Activated T-helper 2 cell treated with anti-CD3 and anti-CD28 coated beads, Interferon-gamma antibody, Interleukin-2, Interleukin-4, amounts not matched to agents 10 μg/mL and 5 μg/mL and 100 μg/mL, durations not matched to agents 14 hours and 24 hours and 36 hours (primary cell): ENCODE measurements at places on chromosomes 12 and 14.

- DNase-seq = no peak
These were observed 171.2 kb downstream of the FLRT2 start for GRCh38 chr14:85701116-85701515.

GRCh38 chr12:93793983-93794382 is 116.8 kb downstream of the CRADD start:
- DNase-seq = no peak

DNA sequence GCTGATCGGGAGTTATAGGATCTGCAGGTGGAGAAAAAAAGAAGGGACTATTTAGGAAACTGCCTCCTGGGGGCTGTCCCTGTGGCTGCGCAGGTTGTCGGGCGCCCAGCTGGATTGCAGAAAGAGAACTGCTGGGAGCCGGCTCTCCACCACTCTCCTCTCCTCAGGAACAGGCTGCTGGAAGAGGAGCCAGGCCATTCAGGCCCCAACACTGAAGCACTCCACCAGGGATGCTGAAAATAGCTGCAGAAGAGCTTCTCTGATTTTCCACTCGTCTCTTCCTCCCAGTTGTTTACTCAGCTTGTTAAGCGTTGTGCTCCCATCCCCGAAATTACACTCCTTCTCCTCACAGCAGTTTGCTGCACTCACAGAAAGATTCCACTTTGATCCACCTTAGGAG is 347.3 kb downstream of the GLT1D1 start:
- DNase-seq = no peak

DNA sequence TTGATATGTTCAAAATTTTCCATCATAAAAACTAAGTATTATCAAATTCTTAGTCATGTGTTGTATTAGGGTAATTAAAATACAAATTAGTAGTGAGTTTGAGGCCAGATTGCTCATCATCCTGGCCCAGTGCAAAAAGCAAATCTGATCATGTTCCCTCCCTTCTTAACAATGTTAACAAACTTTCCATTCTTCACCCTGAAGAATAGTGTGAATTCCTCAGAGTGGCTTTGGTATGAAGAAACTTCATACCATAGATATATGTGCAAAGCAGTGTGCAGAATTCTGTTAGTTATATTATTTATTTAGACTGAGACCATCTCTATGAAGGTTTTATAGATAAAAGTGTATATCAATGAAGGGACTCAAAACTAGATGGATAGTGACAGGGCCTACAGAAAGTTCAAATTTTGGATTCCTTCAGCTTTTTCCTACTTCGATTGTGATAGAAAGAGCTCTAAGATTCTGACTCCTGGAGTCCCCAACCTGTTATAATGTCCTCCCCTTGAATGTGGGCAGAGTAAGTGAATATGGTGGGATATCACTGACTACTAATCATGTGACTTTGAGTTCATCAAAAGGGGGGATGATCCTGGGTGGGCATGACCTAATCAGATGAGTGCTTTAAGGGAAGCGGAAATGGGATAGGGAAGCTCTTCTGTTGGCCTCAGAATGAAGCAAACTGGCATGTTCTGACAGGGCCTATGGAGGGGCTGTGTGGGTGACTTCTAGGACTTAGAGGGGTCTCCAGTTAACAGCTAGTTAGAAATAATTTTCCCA is 271.4 kb downstream of the BTG1 start:
- DNase-seq = no peak

DNA sequence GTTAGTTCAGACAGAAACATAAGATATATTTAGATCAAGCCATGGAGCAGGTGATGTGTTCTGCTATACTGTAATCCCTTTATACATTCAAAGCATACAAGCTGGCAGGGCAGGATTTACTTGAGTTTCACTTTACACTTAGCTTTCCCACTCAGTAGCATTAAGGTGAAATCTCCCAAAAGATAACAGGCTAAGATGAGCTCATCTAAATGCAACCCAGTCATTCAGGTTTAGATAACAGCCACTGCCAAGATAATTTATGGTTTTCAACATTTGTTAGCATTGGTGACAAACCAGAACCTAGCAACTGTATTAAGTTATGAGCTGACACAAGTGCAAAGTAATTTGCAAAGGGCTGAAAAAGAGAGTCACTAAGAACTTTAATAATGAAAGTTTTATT is 925.1 kb upstream of the ATXN7L3B start:
- DNase-seq = no peak

DNA sequence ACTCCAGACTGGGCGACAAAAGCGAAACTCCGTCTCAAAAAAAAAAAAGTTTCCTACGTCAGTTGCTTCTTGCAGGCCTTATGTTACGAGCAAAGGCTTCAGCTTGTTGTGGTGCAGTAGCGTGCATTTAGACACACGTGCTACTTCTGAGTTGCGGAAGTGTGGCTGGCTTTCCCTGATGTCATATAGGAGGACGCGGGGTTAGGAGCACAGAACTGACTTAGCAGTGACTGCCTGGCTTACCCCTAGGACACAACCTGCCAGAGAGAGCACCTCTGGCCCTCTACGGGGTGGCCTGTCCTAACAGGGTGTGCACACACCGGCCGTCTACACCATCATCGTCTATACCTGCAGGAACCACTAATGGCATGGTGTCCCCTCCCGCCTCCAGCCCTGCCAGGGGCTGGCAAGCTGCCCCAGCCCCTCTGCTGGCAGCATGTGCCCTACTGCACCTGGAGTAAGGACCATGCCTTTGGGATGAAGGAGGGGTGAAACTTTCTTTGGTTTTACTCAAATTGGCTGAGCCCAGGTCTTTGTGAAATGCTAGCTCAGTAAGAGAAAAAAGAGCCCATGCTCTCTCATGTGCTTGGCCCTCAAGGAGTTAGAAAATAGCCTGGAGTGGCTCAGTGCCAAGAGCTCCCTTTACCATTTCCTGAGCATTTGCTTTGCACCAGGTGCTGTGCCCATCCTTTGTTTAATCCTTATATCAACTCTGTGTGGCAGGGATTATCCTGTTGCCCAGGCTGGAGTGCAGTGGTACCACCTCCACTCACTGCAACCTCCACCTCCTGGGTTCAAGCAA is 1.7 kb upstream of the GPR68 start:
- peak; percentile 85 for DNase-seq
